ENCODE measurements at places on chromosomes 7 and 10.

- no peak for DNase-seq
Observed at GRCh38 chr7:1311406-1312135, 78.9 kb downstream of the UNCX start.

DNA sequence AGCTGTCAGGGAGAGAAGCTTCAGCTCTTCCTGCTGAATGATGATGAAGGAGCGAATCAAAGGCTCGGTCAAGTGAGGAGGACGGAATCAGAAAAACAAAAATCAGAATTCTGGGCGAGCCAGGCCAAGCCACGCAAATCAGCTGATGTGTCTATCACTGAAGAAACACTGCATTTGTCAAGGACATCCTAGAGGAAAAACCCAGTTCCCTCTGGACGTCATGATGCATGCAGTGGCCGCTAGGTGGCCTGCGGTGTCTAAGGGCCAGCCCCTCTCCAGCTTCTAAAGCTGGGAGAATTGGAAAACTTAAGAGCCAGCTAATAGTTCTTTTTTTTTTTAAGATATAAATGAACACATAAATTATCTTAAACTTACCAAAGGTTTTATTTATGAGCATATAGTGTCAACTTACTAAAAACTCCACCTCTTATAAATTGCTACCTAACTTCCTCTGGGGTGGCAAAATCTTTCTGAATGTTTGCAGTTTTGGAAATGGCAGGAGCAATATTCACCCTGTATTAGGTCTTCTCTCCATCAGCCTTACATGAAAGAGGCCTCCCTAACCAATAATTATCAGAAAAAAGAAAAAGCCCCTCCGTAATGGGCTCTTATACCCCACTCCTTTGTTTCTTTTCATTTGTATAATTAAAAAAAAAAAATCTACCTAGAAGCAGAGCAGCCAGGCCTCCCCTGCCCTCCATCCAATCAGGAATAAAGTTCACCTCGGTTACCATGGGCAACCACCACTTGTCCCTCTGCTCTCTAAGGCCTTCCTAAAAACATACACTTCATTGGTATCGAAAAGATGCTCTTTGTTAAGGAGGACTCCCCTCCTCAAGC is 186.8 kb downstream of the USP6NL start:
- DNase-seq: peak; percentile 30

DNA sequence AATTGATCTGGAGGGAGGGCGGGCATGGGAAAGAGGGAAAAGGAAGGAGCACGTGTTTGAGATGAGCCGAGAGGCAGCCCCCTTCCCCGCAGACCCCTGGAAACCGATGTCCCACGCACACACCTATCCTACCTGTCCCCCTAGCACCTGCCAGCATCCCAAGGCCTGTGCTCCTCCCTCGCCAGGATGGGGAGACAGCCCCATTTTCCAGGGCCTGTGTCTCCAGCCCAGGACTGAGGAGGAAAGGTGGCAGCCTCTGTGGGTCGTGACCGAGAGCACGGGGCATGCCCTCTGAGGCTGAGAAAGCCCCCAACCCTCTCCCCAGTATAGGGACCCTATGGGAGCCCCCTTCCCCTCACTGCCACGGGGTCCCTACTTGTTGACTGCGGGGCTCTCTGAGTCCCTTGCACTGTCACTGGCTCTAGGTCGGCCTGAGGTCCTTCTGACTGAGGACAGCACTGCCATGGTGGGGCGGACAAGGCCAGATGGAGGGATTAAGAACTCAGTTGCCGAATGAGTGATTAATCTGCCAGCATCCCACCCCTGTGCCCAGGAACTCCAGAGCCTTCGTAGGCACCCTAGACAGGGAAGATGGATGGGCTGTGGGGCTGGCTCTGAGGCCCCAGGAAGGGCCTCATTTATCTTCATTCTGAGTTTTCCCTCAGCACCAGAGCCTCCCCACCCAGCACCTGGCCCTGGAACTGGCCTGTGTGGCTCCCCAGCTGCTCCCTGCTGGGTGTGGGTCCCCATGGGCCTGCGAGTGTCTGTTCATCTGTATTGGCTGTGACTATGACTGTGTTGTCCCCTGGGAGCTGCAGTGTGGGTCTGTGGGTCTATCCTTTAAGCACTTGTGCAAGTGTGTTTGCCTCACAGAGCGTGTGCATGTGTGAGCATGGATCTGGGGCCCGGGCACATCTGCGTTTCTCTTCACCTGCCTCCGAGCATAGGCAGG is 26.0 kb downstream of the CRHR2 start:
- DNase-seq: no peak

GRCh38 chr7:79096361-79096805 is 357.1 kb downstream of the MAGI2 start:
- DNase-seq: peak; percentile 57
